ENCODE measurements at places on chromosomes 2 and 18. TPM values are rescaled to one million over a fixed set of nuclear protein-coding genes. Genes with fewer than 3 reads are reported as not detected.

The TMEM182 gene
- total RNA-seq, result 2.2 TPM

The COL5A2 gene
- 33.1 TPM for total RNA-seq

The CNGA3 gene
- total RNA-seq, result not detected

The UPP2 gene
- total RNA-seq, result not detected

The LRRC30 gene
- total RNA-seq, result not detected

The LIMS2 gene
- 44.2 TPM for total RNA-seq

The LOXL3 gene
- 6.1 TPM for total RNA-seq

The GPBAR1 gene
- 8.1 TPM for total RNA-seq

The ANKRD30B gene
- not detected for total RNA-seq

The NYAP2 gene
- total RNA-seq, result 0.25 TPM

The ANO7 gene
- total RNA-seq, result 0.98 TPM

The TSGA10 gene
- total RNA-seq, result 3.7 TPM

The TGOLN2 gene
- total RNA-seq, result 96.0 TPM

The DYNAP gene
- not detected for total RNA-seq

The OTOS gene
- not detected for total RNA-seq

The IL37 gene
- not detected for total RNA-seq

The KCNG2 gene
- not detected for total RNA-seq

The SAG gene
- total RNA-seq, result not detected

The IL36G gene
- not detected for total RNA-seq

The FIGLA gene
- not detected for total RNA-seq

The SCN1A gene
- not detected for total RNA-seq

The SLC38A11 gene
- 2.2 TPM for total RNA-seq

The DUSP2 gene
- total RNA-seq, result 14.0 TPM

The SP9 gene
- not detected for total RNA-seq

The ABCG5 gene
- not detected for total RNA-seq

The HAUS1 gene
- total RNA-seq, result 20.9 TPM

The ALK gene
- total RNA-seq, result 0.74 TPM

The TMEM37 gene
- 3.2 TPM for total RNA-seq

The IL1RN gene
- 253 TPM for total RNA-seq

The VWC2L gene
- total RNA-seq, result not detected

The GLI2 gene
- 16.2 TPM for total RNA-seq

The MCM6 gene
- total RNA-seq, result 9.6 TPM

The AGFG1 gene
- total RNA-seq, result 53.3 TPM

The SLC9A2 gene
- total RNA-seq, result not detected

The RGPD8 gene
- total RNA-seq, result 26.3 TPM

The GDF7 gene
- 9.3 TPM for total RNA-seq

The VSNL1 gene
- 19.2 TPM for total RNA-seq

The PAX8 gene
- total RNA-seq, result 1.7 TPM

The NAPG gene
- 26.0 TPM for total RNA-seq

The PFN4 gene
- not detected for total RNA-seq

The MOGAT1 gene
- not detected for total RNA-seq

The TTR gene
- total RNA-seq, result not detected

The PPP1R1C gene
- not detected for total RNA-seq

The ST8SIA5 gene
- not detected for total RNA-seq

The MYL1 gene
- not detected for total RNA-seq
